Kasumi-1 (cell line): ENCODE measurements at places on chromosomes 12 and 14.
A peak's percentile ranks its signal among the peaks of the same experiment; 100 is the strongest.

GRCh38 chr12:107436376-107436775 is 249.2 kb upstream of the PWP1 start:
- no peak for DNase-seq

GRCh38 chr12:123713823-123714585 is 1.9 kb downstream of the ATP6V0A2 start:
- DNase-seq = no peak

DNA sequence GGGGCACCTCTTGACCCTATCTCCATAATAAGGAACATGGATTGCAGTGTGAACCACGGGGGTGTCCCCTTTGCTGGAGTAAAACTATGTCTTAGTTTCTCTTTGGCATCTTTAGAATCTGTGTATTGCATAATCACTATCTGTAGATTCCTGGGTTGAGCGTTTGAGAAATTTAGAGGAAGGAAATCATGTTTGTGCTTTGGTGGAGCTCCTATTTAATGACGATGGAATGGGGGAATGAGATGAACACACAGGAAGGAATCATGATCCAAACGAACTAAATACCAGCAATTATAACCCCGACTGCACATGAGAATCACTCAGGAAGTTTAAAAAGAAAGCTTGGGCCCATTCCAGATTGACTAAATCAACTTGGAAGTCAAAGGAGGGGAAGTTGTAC is 1.3 kb upstream of the MYG1 start:
- no peak for DNase-seq

DNA sequence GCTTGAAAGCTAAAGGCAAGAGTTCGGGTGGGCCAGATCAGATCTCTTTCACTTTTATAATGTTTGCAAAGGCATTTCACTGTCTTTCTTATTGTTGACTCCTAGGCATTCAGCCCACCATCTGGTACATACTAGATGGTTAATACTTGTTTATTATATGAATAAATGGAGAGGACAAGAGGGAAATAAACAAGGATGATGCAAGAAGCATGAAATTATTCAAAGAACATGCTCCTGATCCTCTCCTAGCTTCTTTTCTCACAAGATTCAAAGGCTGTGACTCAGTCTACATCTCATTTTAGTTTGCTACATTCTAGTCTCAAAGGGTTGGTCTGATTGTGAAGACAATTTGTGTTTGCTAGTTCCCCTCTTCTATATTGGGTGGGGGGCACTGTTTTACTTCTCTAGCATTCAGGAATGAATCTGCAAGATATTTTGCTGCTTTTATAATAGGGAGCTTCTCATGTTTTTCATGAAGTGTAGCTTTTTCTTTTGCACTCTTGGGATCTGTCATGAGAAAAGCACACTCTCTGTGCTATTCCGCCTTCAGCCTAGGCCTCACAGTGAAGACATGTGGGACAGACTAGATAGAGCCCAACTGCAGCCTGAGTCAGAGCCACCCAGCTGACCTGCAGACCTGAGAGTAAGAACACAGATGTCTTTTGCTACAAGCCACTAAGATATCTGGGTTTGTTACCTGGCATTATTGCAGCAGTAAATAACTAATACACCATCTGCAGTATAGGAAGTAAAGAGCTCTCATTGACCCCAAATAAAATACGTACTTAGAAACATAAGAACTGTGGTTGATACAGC is 65.7 kb downstream of the PTHLH start:
- DNase-seq = no peak

DNA sequence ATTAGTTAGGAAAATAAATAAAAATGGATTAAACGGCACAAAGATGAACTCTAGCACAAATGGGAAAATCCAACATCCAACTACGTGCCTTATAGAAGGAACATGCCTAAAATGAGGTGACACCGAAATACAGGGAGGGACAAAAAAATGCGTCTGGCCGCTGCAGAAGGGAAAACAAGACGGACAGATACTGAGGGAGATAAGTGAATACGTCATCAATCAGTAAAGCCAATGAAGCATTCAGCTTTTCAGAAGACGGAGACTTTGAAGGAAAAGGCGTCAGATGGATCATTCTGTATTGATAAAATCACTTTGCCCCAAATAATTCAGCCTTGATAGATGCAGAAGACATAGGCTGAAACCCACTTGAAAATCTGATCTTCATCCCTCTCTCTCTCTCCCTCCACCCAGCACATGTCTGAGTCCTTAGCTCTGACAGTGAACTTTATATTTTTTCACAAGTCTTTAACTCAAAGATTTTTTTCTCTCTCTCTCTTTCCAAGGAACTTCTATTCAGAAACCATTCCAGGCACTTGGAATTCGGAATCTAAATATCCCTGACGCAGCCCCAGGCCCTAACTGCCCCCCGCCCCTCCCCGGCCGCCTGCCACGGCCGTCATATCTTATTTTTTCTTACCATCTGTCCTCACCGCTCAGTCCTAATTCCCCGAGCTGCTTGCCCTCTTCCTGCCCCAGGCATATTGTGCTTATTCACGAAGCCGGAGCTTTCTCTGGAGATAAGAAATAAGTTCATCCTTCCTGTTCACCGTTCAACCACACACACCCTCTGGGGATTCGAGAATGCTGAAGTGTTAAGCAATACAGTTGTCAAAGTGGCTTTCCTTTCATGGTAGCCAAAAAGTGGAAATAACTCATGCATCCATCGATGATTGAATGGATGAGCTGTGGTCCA is 35.5 kb upstream of the RFLNA start:
- DNase-seq = no peak

GRCh38 chr14:58919217-58919616 is 269.2 kb upstream of the DAAM1 start:
- DNase-seq = no peak

DNA sequence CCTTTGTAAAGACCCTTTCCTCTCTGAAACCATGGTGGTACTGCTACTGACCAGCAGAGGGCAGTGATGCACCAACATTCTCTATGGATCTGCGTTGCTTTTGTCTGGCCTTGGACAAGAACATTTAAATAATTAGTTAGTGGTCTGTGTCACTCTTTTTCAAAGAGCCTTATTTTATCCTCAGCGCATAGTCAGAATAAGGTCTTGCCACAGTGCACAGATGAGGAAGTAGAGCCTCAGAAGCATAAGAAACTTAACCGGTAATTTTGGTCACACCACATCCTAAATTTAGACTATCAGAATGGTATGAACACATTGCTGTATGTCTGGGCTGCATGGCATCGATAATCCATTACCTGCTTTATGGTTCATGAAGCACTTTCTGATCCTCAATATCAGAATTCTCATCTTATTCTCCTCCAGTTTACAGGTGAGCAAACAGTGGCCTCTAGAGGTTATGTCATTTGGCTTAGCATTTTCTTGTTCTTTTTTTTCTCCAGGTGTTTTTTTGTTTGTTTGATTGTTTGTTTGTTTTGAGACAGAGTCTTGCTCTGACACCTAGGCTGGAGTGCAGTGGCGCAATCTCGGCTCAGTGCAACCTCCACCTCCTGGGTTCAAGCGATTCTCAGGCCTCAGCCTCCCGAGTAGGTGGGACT is 23.7 kb upstream of the IFT81 start:
- peak; percentile 82 for DNase-seq

DNA sequence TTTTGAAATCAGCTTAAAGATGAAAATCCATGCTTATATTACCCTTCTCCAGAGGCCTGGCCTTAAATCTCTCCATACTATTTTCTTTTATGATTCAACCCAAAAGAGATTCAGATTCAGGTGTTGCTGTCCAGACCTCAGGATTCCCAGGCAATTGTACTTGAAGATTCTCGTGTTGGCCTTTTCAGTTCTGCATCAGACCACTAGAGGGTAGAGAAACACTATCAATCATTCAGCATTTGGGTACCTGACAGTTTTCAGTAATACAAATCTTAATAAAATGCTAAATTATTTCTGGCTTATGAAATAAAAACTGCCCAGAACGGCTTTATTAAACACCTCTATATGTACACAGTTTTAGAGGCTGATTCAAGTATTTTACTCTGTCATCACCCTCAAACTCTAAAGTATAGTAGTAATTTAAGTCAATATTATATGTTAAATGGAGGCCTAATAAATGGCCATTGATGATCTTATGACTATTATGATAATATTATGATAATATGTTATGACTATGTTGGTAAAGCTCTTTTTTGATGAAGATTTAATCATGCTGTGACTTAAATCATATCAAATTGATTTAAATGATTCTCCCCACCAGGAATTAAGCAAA is 301.1 kb downstream of the DUSP6 start:
- DNase-seq = peak; percentile 86

- no peak for DNase-seq
Observed at GRCh38 chr12:21941506-21942376, 515 bp upstream of the ABCC9 start.

- no peak for DNase-seq
Observed at GRCh38 chr14:28412077-28412476, 354.5 kb upstream of the FOXG1 start.

DNA sequence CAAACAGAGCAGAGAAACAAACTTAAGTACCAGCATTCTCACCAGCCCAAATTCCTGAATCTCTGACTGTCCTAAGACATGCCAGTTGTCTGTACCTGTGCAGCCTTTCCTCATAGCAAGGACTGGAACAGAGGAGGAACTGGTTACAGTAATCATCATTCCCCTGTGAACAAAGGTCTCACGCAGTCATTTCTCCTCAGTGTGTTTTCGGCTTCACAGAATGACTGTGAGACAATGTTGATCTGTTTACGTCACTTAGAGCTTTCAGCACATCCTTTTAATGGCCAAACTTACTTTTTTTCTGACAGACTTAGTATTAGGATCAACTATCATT is 169.0 kb downstream of the FBXL14 start:
- no peak for DNase-seq

DNA sequence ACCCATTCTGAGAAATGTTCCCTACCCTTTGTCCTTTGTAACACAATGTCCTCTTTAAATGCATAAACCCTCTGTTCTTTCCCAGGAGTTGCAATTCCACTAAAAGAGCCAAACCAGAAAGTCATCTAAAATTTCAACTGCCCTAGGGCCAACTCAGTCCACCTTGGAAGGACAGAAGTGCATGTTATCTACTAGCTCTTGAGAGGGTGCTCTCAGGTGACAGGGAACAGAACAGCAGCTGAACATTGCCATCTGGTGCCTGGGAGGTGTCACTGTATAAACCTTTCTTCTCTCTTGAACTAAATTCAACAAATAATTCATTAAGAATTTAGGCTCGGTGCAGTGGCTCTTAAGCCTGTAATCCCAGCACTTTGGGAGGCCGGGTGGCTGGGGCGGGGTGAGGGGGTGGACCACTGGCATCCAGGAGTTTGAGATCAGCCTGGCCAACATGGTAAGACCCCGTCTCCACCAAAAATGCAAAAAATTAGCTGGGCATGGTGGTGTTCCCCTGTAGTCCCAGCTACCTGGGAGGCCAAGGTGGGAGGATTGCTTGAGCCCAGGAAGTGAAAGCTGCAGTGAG is 10.3 kb upstream of the FERMT2 start:
- DNase-seq = peak; percentile 82

- DNase-seq = no peak
Observed at GRCh38 chr14:71130491-71131179, 223.4 kb downstream of the PCNX1 start.

DNA sequence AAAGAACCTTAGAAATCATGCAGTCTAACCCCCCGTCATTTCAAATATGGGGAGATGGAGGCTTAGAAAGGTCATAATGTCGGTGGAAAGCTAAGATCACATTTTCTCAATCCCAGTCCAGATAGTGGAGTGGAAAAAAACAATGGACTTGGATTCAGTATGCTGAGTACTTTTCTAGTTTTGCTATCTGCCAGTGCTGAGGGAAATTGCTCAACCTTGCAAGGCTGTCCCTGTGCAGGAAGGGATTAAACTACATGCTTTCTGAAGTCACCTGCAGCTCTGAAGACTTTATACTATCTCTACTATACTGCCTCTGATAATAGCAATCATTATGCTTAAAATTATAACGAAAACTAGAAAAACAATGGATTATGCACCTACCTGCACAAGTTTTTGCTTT is 272.8 kb downstream of the LRIG3 start:
- DNase-seq = no peak

DNA sequence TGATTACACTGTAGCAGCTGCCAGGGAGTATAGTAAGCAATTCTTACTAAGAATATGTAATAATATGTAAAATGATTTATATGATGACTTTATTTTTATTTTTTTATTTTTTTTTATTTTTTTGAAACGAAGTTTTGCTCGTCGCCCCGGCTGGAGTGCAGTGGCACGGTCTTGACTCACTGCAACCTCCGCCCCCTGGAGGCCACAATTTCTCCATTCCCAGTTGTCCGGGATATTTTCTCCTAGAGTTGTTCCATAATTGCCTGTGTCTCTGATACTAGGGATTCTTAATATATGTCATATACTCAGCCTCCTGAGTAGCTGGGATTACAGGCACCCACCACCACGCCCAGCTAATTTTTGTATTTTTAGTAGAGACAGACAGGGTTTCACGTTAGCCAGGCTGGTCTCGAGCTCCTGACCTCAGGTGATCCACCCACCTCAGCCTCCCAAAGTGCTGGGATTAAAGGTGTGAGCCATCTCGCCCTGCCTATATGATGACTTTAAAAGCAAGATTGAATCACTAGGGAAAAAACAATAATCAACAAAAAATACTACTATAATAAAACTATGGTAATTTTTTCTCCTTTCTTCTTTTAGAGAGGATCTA is 12.2 kb upstream of the ITPR2 start:
- DNase-seq = peak; percentile 39

DNA sequence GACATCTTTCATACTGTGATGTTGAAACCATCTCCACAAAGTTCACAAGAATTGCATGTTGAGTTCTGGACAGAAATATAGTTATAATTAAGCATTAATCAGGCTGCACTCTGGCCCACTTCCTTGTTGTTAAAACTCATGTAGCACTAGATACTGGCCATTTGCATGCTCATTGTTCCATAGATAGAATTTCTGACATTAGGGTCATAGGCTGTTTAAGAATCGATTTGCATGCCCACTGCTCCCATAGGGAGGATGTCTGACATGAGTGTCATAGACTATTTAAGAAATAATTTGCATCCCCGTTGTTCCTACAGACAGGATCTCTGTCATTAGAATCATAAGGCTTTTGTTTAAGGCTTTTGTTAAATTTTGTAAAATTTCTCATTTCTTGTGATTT is 50.2 kb downstream of the MYF5 start:
- DNase-seq = no peak

- DNase-seq = no peak
Observed at GRCh38 chr12:13007496-13008233, 7.6 kb upstream of the HEBP1 start.

DNA sequence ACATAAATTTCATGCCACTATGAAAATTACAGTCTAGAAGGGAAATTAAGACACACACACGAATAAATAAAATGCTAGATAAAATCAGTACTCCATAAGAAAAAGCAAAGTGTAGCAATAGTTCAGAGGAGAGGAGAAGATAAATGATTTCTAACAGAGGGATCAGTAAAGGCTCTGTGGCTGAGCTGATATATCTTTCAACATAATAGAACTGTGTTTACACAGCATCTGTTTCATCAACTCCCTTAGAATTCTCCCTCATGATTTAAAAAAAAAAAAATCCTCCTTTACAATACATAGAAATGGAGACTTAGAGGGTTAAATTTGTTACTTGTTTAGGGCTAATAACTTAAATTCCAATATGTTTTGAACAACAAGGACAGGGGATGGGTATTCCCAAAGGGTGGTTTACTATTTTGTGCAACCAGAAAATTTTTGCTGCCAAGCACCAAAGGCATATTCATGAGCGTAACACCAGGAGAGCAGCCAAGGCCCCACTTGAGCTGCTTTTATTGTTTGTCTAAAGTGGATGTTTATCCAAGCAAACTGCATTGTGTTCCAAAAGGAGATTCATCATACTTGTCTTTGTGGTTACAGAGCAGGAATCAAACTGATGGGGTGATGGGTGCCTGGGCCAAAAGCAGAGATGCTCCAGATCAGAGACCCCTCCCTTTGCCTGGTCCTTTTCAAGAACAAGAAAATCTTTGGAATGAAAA is 162.7 kb downstream of the BMP4 start:
- DNase-seq = no peak

GRCh38 chr14:103009559-103009958 is 47.8 kb downstream of the CDC42BPB start:
- no peak for DNase-seq
